Stimulated activated CD4-positive, alpha-beta T cell treated with anti-CD3 and anti-CD28 coated beads, Interleukin-1b, Interleukin-23, amount 100 ng/mL, for 1 hour (primary cell): ENCODE measurements at places on chromosomes 7 and 10.

DNA sequence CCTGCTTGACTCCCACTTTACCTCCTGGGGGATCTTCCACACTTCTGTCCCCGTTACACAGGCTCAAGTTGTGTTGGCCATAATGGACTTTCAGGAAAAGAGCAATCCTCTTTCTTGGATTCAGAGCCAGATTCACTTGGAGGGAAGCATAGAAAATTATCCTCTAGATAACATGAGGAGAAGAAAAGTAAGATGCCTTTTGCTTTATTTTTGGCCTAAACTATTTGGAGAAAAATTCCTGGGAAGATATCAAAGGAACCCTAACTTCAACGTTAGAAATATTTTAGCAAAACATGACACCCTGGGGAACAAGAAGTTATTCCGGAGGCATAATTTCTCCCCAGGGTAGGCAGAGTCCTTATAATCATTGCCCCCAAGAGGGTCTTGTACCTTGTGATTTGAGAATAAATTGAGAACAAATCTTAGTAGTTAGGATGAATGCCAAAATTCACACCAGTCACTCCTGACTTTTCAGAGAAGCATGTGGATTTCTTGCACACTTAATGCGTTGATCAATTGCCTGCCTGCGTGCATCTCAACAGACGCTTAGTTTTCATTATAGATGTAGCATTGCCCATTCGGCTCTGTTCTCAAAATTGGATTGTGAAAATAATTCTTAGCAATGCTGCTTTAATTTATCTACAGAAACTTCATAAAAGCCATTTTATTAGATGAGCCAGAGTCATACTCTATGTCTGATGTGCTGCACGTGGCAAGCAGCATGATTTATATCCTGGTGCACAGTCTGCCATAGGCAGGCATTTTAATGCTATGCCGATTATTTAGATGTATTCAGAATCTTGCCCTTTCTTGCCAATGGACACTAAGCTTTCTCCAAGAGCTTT, 224.4 kb downstream of the C7orf25 start:
- no peak for DNase-seq

- DNase-seq, result no peak
These were observed 7.2 kb downstream of the ADCY1 start for GRCh38 chr7:45581271-45581780.

- DNase-seq, result no peak
These were observed 159.1 kb downstream of the GFRA1 start for GRCh38 chr10:116113721-116114501.

DNA sequence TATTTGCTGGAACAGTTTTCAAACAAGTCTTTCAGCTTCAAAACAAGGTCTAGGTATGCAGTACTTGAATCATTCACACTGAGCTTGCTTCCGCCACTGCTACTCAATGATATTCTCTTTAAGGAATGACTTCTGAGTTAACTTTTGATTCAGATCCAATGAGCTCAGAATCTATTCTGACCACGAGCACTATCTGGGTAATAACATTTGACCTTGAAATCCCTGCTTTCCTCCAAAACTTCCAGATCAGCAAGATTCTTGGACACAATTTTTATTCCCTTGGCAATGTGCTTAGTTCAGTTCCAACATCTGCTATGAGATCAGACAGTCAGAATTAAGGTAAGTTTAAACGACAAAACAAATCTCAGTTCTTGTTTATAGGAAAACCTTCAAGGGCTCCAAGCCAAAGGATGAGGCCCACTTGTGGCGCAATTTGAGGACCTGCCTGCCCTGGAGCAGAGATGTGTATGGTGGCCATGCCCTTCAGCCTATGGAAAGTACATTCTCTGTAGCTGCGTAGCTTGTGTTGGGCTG, 87.2 kb downstream of the RNF216 start:
- DNase-seq, result no peak

DNA sequence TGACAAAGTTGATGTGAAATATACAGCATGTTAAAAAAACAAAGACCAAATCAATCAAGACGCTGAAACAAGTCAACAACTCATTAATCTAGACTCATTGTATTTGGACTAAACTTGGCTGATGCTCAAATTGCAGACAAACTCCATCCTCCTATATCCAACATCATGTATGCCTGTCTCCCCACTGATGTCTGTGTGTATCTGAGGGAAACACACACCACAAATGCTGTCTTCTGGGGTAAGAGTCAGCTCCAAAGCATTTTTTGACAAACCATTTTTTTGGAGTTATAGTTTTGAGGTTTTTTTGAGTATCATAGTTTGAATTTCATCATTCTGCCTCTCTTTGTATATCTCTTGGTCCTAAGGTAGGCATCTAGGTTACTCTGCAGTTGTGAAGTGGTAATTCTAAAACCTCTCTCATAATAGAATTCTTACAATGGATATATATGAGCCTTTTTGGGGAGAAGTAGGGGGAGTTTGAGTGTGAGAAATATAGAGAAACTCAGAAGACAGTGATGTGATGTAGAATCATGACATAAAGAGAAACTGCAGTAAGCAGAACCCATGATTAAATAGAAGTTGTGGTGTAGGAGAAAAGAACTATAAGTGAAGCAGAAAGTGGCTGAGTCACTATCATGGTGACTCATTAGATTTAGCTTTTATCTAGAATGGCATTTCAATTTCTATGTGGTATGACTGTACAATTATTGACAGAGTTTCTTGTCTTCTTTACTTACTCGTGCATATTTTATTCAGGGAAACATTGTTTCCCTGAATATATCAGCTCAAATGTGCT, 1531.1 kb upstream of the LRRTM3 start:
- no peak for DNase-seq
